ENCODE measurements at places on chromosomes 1 and 21.

DNA sequence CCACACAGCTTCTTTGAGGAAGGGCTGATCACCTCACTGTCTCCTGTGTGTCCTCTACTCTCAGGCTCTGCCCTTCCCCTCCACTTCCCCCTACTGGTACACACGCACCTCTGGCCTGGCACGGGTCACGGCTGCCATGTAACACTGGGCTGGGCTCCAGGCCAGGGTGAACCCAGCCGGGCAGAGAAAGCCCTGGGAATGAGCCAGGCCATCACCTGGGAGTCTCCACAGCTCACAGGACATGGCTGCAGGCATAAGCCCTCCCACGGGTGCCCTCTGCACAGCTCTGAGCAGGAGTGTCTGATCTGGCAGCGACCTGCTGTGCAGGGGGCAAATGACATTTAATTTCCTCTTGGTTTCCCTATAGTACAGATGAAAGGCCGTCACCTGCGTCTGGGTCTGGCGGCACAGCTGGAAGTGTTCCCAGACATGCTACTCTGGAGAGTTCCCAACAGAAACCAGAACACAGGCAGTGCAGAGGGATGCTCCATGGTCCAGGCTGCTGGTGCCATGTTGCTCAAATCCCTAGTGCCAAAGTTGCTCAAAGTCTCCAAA is 61.2 kb downstream of the ERI3 start:
- no peak for DNase-seq

GRCh38 chr1:171841931-171842761 is 848 bp downstream of the DNM3 start:
- no peak for DNase-seq

DNA sequence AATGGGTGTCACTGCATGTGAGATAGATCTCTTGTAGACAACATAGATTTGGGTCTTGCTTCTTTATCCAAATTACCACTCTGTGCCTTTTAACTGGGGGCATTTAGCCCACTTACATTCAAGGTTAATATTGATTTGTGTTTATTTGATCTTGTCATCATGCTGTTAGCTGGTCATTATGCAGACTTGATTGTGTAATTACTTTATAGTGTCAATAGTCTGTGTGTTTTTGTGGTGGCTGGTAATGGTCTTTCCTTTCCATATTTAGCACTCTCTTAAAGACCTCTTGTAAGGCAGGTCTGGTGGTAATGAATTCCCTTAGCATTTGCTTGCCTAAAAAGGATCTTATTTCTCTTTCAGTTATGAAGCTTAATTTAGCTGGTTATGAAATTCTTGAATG is 29.6 kb downstream of the ZNF691 start:
- no peak for DNase-seq

DNA sequence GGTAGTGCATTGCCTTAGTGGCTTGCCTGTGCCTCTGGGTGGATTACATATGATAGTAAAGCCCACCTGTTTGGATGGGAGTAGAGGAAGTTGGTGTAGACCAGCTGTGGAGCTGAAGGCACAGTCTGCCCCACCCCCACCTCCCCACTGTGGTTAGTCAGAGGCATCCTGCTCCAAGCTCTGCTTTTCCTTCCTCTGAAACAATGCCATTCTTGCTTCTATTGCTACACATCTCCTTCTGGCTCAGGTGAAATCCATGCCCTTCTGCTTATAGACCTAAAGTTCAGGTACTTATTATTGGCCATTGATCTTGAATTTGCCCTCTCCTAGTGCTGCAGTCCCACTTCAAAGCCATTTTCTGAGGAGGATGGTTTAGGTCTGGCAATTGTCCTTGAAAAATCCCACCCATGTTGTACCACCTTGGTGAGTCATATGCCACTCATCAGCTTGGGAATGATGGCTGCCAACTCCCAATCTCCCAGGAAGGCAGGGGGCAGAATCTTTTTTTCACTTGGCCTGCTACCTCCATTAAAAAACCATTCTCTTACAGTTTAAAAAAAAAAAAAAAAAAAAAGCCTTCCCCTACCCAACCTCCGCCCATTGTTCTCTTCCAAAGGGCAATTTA is 6.7 kb upstream of the TXLNA start:
- DNase-seq = no peak

DNA sequence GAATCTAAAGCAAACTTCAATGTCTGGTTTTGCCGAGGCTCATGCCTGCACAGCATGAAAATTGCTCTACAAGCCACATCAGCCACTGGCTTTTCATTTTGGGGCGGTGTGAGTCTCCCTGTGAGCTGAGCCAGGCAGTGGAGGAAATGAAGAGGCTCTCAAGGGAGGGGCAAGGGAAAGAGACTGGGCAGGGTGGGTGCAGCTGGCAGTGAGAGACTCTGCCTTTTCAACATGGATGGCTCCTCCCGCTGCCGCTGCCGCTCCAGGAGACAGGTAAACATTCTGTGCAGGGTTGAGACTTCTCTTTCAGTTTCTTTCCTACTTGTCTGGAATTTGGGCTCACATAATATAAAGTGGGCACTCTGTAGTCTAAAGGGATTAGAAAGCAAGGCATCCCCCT is 11.3 kb upstream of the CTSE start:
- no peak for DNase-seq

DNA sequence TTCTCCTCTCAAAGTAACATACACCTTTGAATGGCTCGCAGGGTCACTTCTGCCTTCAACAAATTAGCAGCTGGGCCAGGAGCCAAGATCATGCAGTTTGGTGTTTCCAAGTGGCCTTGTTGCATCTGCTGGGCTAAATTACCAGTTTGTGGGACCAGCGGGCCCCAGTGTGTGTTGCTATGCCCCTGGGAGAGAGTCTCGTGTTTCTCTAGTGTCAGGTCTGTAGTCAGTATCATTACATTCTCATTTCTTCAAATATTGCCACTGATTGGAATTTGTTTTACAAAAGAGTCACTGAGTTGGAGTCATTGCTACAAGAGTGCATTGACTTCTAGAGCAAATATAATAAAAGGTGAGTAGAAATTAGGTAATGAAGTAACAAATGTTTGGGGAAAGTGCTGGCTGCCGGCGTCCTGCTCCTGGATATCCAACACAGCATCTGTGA is 35.5 kb downstream of the RHOU start:
- DNase-seq = no peak

GRCh38 chr1:205626216-205626615 is 5.6 kb downstream of the ELK4 start:
- DNase-seq = no peak

- DNase-seq = no peak
Observed at GRCh38 chr1:16015960-16016901, 1.6 kb downstream of the HSPB7 start.

DNA sequence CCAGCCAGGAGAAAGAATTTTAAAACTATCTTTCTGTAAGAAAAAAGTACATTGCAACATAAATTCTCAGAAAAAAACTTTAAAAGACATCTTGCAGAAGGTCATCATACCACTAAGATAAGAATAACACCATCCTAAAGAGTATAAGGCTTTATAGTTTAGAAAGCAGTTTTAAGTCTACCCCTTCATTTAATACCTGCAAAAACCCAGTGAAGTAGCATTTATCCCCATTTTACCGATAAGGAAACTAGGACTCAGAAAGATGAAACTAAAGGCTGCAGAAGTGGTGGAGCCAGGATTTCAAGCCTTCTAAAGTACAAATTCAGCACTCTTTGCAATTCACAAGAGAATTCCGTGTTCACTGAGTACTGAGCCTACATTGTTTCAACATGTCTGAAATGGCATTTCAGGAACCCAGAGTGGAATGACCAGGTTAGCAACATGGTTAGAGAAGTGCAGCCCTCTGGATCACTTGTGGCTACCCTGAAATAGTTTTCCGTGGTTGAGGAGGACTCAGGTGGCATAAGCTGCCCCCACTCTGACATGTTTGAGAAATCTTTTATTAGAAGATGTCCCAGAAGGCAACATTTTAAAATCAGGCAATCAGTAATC is 6.7 kb downstream of the MYCL start:
- no peak for DNase-seq

DNA sequence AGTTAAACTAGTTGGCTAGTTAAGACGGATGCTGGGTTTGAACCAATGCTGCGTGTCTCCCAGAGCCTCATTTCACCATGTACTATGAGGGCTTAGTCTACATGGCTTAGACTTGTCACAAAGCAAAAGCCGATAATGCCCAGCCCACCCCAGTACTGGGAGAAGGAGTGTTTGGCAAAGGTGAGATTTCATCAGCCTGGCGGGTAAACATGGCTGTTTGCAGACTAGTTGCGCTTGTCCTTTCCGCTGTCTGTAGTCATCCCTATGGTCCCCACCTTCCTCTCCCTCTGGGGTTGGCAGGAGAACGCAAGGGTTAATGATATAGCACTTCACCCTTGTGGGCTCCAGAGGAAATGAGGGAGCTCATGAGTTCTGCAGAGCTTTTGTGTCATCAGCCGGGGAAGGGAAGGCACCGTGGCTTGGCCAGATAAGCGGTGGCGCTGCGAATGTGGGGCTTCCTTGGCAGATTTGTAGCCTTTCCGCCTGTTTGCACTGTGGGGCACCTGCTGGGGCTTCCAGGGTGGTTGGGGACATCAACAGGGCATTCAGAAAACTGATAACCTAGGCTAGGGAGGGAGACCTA is 29.2 kb downstream of the SOX13 start:
- DNase-seq = no peak

- DNase-seq = no peak
Observed at GRCh38 chr1:3700631-3701030, 48.3 kb downstream of the TP73 start.

- DNase-seq = no peak
Observed at GRCh38 chr21:25905126-25905525, 170.4 kb downstream of the GABPA start.

GRCh38 chr1:78333502-78333901 is 157.3 kb upstream of the PTGFR start:
- no peak for DNase-seq

DNA sequence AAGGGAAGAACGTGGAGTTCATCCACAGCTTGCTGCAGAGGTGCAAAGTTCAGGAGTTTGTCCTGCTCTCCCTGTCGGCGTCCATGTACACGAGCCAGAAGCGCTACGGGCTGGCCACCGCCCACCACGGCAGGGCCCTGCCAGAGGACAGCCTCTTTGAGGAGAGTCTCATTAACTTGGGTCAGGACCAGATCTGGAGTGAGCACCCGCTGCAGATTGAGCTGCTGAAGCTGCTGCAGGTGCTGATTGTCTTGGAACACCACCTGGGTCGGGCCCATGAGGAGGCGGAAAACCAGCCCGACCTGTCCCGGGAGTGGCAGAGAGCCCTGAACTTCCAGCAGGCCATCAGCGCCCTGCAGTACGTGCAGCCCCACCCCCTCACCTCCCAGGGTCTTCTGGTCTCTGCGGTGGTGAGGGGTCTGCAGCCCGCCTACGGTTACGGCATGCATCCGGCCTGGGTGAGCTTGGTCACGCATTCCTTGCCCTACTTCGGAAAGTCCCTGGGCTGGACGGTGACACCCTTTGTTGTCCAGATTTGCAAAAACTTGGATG is 73.8 kb upstream of the MORC3 start:
- DNase-seq = no peak

DNA sequence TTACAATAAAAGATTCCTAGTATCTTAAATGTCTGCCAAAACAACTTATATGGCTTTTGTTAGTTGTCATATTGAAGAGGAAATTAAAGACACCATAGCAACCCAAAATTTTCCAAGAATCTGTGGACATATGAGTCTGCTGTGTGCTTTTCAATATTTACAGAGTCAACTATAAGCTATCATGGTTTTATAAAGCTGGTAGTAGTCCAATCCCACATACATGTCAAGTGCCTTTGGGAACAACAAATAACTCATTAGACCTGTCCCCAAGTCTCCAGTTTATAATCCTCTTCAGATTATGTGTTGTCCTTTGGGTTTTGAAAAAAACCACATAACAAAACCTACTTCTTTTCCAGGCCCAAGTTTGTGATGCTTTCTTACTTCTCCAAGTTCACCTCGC is 293.8 kb upstream of the USP25 start:
- no peak for DNase-seq

GRCh38 chr1:30379684-30380624 is 343.4 kb downstream of the MATN1 start:
- DNase-seq = peak; percentile 64

DNA sequence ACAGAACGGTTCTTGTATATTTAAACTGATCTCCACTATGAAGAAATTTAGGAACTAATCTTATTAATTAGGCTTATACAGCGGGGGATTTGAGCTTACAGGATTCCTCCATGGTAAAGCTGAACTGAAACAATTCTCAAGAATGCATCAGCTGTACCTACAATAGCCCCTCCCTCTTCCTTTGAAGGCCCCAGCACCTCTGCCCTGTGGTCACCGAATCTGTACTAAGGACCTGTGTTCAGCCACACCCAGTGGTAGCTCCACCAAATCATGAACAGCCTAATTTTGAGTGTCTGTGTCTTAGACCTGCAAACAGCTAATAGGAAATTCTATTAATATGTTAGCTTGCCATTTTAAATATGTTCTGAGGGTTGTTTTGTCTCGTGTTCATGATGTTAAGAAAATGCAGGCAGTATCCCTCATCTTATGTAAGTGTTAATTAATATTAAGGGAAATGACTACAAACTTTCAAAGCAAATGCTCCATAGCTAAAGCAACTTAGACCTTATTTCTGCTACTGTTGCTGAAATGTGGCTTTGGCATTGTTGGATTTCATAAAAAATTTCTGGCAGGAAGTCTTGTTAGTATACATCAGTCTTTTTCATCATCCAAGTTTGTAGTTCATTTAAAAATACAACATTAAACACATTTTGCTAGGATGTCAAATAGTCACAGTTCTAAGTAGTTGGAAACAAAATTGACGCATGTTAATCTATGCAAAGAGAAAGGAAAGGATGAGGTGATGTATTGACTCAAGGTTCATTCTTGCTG is 147.2 kb downstream of the NR5A2 start:
- DNase-seq = no peak

GRCh38 chr1:73097917-73098316 is 815.6 kb upstream of the NEGR1 start:
- DNase-seq = no peak

GRCh38 chr1:185581961-185582725 is 152.0 kb upstream of the HMCN1 start:
- DNase-seq = no peak

DNA sequence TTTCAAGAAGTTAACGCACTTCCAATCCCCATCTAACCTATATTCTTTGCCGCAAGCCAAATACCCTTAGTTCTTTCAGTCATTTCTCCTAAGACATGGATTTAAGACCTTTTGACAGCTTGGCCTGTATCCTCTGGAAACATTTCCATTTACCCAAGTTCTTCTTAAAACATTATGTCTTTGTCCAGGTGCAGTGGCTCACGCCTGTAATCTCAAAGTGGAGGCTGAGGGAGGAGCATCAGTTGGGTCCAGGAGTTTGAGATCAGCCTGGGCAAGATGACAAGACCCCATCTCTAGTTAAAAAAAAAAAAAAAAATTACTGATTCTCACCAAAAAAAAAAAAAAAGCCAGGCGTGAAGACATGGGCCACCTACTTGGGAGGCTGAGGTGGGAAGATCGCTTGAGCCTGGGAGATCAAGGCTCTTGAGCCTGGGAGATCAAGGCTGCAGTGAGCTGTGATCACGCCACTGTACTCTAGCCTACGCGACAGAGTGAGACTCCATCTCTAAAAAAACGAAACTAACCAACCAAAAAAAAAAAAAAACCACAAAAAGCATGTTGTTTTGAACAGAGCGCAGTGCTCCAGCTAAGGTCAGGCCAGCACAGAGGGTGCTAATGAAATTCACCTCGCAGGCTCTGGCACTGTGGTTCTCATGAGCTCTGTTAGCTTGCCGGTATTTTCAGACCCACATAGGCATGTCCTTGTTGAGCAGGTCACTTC is 36.0 kb downstream of the NUAK2 start:
- DNase-seq = peak; percentile 55
